ENCODE measurements at places on chromosomes 6 and 20.

- no peak for DNase-seq
Measured at GRCh38 chr20:12173347-12174012, 255.8 kb downstream of the BTBD3 start.

GRCh38 chr6:72661411-72661810 lies 39.5 kb downstream of the KCNQ5 start:
- no peak for DNase-seq

- no peak for DNase-seq
Measured at GRCh38 chr20:35009665-35010328, 54.1 kb downstream of the MYH7B start.

- no peak for DNase-seq
Measured at GRCh38 chr6:53862662-53863462, 68.1 kb downstream of the LRRC1 start.

DNA sequence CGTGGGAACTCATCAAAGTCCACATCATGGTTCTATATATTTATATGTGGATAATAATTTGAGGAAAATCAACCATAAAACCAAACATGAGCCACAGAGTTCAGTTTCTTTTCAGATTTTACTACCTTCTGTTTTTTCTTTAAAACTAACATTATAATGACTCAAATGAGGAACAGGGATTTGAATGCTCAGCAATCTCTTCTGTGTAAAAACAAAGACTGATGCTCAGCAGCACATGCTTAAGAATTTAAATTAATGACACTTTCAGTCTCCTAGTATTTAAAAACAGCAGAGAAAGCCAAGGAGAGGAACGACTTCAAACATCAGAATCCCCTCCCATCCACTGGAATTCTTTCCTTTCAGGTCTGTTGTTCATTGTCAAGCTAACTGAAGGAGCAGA lies 72.7 kb downstream of the PSMG4 start:
- DNase-seq: no peak

GRCh38 chr6:53492860-53493634 lies 51.9 kb downstream of the GCLC start:
- DNase-seq: peak; percentile 74

GRCh38 chr6:21592953-21593352 lies 598 bp upstream of the SOX4 start:
- DNase-seq: no peak

DNA sequence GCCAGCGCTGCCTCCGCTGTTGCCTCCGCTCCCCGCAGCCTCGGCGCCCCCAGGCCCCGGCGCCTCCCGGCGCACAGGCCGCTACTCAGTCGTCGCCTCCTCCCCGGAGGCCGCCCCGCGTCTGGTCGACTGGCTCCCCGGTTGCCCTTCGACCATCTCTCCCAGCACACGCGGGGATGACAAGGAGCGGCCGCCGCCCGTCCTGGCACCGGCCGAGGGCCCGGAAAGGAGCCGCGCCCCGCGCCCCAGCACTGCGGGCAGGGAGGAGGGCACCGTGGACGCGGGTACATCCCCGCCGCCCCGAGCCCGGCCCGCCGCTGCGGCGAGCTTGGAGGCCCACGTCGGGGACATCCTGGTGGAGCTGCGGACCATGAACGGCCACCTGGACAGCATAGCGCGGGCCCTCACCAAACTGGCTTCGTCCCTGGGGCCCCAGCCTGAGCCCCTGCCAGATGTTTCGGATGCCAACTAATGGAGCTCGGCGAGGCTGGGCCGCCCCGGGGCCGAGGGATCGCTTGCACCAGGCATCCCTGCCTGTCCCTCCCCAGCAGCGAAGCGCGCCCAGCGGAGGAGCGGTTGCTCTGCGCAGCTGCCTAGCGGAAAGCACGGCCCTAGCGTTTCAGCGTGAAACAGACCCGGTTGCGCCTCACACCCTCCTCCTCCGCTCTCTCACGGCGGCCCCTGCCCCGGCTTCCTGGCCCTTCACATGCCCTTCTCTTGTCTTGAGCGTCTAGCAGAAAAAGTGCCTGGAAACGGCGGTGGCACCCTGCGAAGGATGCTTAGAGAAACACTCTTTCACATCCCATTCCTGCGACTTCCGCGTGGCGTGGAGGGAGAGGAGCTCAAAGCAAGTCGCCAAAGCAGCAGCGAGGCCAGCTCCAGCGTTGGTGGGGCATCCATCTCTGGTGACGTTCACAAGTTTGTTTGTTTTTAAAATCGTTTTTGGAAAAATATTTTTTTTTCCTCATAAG lies 285.8 kb upstream of the SUPT3H start:
- DNase-seq: no peak

GRCh38 chr6:168427184-168427583 lies 13.8 kb upstream of the SMOC2 start:
- no peak for DNase-seq

GRCh38 chr20:9578594-9578993 lies 64.2 kb downstream of the LAMP5 start:
- DNase-seq: no peak

DNA sequence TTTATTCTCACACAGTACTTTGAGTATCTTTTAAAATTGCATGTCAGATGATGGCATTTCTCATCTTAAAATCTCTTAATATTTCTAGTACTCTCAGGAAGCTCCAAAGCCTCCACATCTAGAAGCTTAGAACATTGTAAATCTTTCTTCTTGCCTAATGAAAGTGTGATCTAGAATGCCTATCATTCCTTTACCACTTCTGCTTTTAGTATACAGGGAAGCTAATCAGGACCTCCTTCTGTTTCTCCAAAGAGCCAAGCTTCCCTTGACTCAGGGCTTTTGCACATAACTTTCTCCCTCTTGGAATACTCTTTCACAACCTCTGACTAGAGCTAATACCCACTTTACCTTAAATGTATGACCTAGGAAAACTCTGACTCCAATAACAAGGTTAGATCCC lies 7.5 kb upstream of the ELOVL4 start:
- DNase-seq: no peak

Measured in A549 (cell line).